ENCODE measurements at places on chromosomes 11 and 22.
A peak's percentile ranks its signal among the peaks of the same experiment; 100 is the strongest.

GRCh38 chr22:33680632-33681031 lies 239.6 kb downstream of the LARGE1 start:
- H3K27me3 ChIP-seq, result no peaks in the 10 kb centered on the region
- H3K4me1 ChIP-seq, result no peaks in the 10 kb centered on the region
- H3K4me3 ChIP-seq, result no peak overlapping the region
- no peak for ATAC-seq
- H3K27ac ChIP-seq, result no peak overlapping the region

DNA sequence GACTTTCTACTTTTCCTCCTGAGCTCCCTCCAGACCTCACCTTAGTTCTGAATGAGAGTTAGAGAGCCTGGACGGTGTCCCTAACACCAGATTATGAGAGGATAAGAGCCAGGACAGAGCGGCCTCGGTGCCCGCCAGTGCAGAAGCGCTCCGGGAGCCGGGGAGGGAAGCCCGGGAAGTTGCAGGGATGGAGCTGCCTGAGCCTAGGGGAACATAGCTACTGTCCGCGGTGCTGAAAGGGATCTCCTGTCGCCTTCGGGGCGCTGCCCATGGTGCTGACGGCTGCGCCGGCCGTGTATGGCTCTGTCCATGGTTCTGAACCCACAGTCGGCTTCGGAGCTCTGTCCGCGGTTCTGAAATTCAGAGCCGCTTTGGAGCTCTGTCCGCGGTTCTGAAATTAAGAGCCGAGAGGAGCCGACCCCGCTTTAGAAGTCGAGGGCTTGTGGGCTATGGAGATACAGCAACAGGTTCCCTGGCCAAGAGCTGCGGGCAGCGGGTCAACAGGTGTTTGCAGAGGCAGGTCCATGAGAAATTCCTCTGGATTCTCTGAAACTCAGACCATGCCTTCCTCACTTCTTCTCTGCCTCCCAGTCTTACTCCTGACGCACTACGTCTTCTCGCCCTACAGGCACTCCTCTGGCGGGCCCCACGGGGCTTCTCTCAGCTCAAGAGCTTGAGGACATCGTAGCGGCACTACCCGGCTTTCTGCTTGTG lies 814 bp downstream of the NPAS4 start:
- H3K4me3 ChIP-seq, result no peak overlapping the region
- H3K27ac ChIP-seq, result no peak overlapping the region
- peak; percentile 62 for ATAC-seq
- H3K27me3 ChIP-seq, result peaks cover 30% of the 10 kb centered on the region

DNA sequence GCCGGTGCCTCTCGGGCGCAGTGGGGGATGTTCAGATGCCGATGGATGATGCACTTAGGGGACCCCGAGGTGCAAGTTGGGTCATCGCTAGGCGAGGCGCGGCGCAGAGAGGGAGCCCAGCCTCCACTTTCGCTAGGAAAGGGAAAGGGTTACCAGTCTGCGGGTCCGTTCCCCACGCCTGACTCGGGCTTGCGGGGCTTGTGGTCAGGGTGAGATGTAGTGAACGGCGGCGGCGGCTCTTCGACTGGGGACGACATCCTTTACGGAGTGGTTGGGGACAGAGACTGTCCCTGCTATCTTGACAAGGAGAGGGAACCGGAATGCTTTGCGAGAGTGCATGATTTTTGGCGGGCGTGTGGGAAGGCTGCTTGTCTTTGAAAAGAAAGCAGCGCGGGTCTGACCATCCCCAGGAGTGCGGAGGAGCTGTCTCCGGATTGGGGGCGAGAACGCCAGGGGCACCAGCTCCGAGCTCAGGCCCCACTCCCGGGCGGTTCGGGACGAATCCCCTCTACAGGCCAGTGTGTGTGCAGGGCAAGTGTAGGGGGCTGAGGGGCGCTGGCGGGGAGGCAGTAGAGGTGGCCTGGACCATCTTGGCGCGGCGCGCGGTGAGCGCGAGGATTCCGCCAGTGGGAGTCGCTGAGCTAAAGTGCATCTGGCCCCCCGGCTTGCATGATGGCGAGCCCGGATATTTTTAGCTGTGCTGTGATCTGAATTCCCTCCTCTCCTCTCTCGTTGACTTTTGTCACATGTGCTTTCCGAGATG lies 1.1 kb downstream of the FAT3 start:
- ATAC-seq, result no peak
- no peaks in the 10 kb centered on the region for H3K36me3 ChIP-seq
- H3K27me3 ChIP-seq, result peaks cover 45% of the 10 kb centered on the region
- no peak overlapping the region for H3K27ac ChIP-seq
- no peak overlapping the region for H3K4me3 ChIP-seq

DNA sequence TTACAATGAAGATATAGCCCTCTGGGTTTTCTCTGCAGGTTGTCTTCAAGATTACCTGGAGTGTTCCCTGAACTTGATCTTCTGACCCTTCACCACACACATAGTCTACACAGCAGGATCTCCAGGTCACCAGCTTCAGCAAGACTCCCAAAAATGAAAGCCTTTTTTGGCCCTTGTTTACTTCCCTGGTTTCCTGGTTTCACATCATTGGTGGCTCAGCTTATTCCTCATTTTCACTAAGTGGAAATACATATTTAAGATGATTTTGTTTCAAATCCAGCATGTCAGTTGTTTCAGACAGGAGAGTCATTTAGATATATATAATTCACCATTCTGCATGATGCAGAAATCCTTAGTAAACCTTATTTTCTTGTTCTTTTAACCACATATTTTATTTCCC lies 41.6 kb upstream of the MPEG1 start:
- no peak for ATAC-seq
- no peaks in the 10 kb centered on the region for H3K36me3 ChIP-seq
- peak overlapping the region; percentile 59 for H3K27ac ChIP-seq
- peaks cover 23% of the 10 kb centered on the region for H3K4me1 ChIP-seq
- no peak overlapping the region for H3K4me3 ChIP-seq

DNA sequence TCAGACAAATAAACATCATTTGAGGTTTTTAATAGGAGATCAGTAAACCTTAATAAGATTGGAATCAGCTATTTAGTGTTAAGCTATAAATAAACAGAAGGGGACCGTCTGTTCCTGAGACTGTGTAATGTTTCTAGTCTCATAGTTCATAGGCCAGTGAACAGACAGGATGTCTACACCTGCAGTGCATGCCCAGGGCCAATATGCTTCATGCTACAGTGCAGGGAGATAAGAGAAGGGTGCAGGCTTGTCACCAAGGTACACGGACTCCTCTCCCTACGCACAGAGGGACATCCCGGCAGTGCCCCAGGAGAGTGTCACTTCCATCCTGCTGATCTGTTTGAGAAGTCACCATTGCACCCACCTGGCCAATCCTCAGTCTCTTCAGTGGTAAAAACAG lies 148.6 kb downstream of the OPCML start:
- H3K36me3 ChIP-seq, result no peaks in the 10 kb centered on the region
- H3K27me3 ChIP-seq, result no peaks in the 10 kb centered on the region
- H3K27ac ChIP-seq, result no peak overlapping the region
- no peak overlapping the region for H3K4me3 ChIP-seq
- ATAC-seq, result no peak

Data from stimulated activated memory B cell treated with anti-CD40 and anti-IgM and Interleukin-4, amounts not matched to agents 10 μg/mL and 1 μg/mL and 100 μg/mL, for 72 hours (primary cell).